ENCODE measurements at places on chromosomes 7 and 10.

DNA sequence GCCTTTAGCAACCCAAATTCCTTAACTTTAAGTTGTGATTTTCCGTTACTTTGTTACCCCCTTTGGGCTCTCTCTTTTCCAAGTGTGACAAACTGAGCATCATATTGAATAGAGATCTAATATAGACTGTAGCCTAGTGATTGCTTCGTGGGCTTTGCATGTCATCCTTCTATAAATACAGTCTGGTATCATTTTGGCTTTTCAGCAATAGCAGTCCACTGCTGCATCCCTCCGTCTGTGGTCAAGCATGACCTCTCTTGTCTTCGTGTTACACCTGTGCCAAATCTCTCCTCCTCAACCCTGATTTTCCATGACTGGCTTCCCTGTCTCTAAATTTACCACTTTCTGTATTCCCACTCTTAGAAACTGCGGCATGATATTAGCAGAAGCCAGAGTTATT, 53.8 kb upstream of the AGK start:
- DNase-seq, result no peak

DNA sequence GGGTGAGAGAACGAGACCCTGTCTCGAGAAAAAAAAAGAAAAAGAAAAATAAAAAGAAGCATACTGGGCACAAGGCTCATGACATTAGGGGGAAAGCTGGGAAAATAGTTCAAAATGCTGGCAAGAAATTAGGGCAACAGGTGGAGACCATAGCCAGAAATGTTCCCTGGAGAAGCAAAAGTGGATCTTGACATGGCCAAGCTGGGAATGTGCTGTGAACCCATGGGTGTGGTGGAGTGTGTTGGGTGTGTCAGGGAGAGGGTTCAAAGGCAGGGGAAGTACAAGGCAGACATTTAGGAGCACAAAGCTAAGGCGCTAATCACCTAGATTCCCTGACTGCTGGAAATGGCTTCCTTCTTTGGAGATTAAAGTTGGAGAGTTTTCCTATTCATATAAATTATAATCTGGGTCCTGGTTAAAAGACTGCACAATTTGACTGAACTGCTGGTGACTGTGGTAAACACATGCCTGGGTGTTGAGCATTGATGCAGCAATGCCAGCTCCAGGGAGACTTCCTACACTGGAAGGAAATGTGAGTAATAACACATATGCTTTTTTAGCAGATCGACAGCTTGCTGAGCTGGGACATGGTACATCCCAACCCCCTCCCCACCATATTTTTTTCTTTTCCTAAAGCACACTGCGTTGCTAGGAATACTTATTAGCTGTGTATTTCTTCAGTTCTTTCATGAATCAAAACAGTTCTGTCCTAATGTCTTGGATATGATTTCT, 70.1 kb upstream of the ARHGAP21 start:
- no peak for DNase-seq

- no peak for DNase-seq
Measured at GRCh38 chr7:94069162-94069739, 65.1 kb upstream of the BET1 start.

DNA sequence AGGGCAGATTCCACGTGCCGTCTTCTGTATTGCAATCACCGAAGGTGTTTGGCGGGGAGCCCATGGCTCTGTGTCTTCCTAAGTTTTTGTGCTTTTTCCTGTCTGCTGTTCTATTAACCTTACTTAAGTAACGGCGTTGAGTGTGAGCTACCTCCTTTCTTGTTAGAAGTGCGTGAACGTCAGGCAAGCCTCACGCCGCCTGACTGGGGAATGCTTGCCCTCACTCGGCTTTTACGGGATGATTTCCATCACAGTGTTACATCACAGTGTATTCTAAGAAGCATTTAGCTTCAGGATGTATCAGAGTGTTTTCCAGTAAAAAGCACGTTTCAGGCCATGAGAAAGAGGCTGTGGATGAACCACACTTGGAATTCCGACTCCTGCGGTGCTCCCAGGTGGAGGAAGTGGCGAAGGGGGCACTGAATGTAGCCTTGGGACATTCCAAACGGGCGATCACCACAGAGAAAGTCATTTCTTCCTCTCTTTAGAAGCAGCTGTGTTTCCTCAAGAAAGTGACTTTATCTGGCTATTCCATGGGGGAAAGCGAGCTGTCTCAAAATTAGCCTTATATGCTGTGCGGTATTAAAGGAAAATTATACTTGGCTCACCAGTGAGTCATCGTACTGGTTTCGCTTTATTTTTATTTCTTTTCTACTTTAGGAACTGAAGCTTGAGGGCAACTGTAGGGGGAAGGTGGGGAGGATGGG, 290.7 kb downstream of the KLF6 start:
- DNase-seq, result no peak

- no peak for DNase-seq
Measured at GRCh38 chr7:102830197-102830596, 81.4 kb downstream of the FAM185A start.

DNA sequence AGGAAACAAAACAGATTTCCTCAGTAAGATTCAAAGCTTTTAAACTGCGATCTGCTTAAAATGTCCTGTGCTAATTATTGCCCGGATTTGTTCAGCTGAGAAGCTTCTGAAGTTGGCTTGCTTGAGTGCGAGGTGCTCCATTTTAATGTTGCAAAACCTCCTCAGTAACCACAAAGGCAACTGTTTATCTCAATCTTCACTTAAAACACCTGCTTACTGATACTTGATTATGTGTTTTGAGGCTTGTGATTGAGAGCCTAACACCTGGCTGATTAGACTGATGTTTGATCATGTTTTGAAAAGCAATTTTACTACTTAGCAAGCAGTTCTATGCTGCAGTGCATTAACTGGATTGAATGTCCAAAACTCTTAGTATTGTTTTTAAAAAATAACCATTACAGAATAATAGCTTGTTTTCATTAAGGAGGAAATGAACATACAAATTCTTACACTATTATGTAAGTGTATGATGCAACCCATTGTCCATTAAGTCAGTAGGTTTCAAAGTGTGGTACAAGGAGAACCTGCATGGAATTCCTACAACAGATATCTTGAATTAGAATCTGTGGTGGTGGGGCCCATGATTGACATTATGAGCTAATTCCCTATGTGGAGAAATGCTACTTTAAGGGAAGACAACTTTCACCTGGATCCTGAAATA, 96.9 kb upstream of the FAM180A start:
- DNase-seq, result no peak

GRCh38 chr7:15143121-15143520, 240.6 kb upstream of the DGKB start:
- DNase-seq, result no peak

GRCh38 chr10:69223028-69223342, 2.9 kb downstream of the HKDC1 start:
- DNase-seq, result no peak

- DNase-seq, result no peak
Measured at GRCh38 chr10:22727663-22728062, 13.3 kb upstream of the PIP4K2A start.

GRCh38 chr10:89516149-89516832, 19.1 kb downstream of the SLC16A12 start:
- DNase-seq, result no peak

DNA sequence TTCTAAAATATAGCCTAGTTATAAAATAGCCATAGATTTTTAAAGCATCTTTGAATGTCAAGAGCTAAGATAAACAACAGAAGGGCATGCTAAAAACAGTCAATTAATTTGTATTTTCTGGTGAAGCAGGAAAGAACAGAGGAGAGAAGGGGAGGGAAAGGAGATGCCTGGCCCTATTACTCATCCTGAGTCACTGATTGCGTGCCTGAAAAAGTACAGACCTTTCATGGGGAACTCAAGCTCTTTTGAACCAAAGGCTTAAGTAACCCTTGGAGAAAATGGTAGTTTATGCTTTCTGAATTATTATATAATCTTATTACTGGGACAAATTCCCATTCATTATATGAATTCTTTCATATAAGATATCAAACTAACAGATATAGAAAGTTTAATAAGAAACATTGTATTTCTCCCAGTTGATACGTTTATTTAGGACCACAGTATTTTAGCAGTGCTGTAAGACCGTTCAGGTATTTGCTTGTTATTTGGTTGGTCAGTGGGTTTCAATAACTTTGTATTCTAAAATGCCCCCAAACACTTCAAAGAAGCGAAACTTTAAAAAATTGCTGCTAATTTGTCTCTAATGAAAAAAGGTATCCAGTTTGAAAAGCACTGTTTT, 151.3 kb downstream of the HGF start:
- no peak for DNase-seq

DNA sequence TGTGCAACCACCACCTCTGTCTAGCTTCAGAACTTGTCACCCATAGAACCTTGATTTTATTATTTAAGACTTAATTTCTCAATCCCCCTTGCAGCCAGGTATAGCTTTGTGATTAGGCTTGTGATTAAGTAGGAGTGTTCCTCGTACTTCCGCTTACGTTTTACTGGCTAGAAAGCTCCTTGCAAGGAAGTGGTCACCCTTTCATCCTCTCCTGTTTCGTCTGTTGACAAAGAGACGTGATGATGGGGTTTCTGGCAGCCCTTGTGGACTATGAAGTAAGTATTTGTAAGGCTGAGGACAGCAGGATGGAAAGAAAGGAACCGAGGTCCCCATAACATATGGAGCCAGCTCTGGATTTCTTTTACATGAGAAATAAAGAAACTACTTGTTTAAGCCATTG, 86.5 kb upstream of the KDM7A start:
- no peak for DNase-seq

GRCh38 chr7:157475601-157476000, 138.8 kb downstream of the DNAJB6 start:
- DNase-seq, result no peak

DNA sequence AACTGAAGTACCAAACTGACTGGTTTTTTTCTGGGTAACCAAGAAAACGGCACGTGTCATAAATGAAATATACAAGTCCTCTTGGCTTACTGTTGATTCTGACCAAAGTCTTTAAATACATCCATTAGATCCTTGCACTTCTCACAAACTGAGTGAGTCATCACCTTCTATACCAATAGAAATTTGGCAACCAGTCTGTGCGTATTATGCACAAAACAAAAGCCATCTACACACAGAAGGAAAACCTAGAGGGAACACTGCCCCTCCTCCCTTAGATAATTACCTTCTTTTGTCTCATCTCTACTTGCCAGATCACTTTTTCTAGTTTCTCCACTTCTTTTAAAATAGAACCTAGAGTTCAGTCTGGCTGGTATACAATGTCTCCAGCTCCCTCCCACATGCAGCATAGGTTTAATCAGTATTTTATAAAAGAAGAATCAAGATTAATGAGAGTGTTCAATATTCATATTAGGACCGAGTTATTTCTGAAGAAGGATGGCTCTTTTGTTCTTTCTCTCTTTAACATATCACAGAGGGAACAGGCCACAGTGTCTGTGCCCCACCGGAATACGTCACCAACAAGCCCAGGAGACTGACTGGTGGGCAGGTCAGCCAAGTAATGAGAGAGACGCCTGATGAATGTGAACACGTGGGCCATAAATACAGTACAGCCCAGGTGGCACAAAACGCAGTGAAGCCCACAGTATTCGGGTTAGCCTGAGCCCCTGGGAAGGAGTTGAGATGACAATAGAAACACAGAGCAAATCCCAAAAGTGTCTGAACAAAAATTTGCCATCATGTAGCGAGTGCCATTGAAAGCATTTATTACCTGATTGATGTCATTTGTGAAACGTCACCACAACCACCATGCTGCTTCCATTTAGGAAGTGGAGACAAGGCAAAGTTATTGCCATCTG, 91.3 kb downstream of the KIAA1549 start:
- DNase-seq, result no peak

DNA sequence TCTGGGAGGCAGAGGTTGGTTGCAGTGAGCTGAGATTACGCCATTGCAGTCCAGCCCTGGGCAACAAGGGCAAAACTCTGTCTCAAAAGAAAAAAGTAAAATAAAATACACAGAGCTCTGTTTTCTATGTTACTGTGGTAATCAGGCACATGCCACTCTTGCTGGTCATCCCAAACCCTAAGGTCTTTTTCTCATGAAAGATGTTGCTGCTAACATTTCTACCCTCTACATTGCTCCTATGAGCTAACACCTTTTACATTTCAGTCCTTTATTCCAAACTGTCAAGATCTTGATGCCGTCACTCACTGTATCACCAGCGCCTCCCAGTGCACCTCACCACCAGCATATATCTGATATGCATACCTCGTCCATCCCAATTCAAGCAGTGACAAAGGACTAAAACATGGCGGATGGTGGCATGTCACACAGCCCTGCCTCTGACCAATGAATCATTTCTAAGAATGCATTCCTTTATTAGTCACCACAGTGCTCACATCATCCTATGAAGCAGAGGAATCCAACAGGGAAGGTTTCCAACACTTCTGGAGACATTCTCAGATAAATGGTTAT, 4.3 kb downstream of the DAGLB start:
- DNase-seq, result no peak

DNA sequence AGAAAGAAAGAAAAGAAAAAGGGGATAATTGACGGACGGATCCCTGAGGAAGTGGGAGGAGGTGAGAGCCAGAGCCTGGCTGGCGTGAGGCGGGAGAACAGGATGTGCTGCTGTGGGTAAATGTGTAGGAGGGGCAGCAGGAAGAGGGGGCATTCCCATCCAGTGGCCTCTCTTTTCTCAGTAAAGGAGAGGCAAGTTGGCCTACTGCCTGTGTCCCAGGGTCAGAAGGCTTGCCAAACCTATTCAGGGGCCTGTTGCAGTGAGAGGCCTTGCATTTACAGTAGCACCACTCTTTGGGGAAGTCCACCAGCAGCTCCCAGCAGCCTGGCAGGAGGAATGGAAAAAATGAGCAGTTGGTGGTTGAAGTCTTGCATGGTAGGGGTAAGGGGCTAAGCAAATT, 26.6 kb upstream of the ASCC1 start:
- DNase-seq, result peak; percentile 32

DNA sequence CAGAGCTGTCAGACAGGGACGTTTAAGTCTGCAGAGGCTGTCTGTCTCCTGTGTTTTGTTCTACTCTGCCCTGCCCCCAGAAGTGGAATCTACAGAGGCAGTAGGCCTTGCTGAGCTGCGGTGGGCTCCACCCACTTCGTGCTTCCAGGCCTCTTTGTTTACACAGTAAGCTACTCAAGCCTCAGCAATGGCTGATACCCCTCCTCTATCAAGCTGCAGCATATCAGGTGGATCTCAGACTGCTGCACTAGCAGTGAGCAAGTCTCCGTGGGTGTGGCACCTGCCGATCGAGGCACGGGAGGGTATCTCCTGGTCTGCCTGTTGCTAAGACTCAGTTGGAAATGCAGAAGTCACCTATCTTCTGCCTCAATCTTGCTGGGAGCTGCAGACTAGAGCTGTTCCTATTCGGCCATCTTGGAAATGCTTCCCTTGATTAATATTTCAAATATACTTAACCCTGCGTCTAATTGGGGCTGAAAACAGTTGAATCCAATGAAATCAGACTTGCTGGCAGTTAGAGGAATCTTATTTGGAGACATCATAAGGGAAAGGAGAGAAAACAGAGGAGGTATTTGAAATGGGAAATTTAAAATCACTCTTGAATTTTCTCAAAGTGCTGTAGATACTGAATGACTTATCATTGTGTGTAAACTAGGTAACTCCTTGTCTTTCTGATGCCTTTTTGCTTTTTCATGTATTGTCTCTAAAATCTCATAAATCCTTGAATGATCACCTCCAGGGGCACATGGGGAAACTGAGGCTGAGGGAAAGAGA, 13.8 kb upstream of the CYP3A5 start:
- DNase-seq, result no peak

Data from stimulated activated CD4-positive, alpha-beta T cell treated with anti-CD3 and anti-CD28 coated beads, TNF-alpha, amount 100 ng/mL, for 24 hours (primary cell).